Stimulated activated naive B cell treated with anti-CD40 and anti-IgM and Interleukin-4, amounts not matched to agents 10 μg/mL and 1 μg/mL and 100 μg/mL, for 72 hours (primary cell): ENCODE measurements at places on chromosomes 6 and 20.

GRCh38 chr6:169163411-169163901 is 90.2 kb downstream of the THBS2 start:
- DNase-seq, result no peak

DNA sequence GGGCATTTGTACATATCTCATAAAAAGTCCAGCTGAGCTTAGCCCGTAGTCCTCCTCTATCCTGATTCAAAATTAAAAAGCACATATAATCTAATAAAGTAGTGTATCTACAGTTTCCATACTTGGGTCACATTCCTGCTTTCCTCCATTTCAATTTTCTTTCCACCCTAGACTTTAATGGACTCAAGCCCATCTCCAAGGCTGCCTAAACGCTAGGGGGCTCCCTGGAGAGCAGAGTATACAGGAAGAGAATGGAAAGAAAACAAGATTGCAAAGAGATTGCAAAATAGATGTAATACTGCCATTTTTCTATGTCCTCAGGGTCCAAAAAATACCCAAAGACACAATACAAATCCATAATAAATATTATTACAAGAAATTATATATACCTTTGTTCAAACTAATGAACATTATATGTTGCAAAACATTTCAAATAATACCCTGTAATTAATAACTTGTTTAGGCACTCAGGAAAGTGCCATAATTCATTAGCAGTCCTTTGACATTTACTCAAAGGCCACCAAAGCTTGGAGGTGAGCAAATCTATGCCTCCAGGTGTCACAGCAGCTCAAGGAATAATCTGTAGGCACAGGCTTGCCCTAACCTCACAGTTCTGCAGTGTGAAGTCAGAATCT is 2.4 kb upstream of the MCM3 start:
- no peak for DNase-seq

GRCh38 chr20:1062334-1063010 is 55.9 kb upstream of the PSMF1 start:
- no peak for DNase-seq

DNA sequence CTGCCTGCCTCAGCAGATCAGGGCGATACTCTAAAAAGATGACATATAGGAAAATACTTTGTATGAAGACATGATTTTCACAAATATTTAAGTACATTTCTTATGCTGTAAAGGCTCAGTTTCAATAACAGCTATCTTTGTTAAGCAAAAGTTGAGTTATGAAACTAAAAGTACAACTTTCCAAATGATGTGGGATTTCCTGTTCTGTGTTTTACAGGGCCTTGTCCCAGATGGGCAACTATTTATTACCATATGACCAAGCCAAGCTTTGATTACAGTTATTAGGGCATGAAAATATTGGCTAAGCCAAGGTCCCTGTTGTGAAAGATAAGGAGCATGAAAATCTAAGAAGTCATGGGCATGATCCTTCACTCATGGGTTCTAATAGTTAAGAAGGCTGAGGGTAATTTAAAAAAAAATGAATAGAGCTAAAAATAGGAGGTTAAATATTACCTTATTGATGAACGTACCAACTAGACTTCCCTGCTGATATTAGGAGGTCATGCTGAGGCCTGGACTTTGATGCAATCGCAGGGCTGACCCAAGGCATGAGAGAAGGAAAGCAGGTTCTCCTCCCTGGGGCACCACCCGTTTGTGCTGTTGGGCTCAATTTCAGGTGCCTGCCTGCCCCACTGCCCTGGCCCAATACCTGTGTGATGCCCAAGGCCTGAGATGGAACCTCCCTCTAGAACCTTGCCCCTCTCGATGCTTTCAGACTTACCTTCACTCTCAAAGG is 294.4 kb upstream of the PRDM1 start:
- no peak for DNase-seq

GRCh38 chr6:83371423-83371822 is 59.4 kb downstream of the ME1 start:
- DNase-seq, result no peak

GRCh38 chr20:4607287-4607713 is 114.4 kb upstream of the PRND start:
- peak; percentile 48 for DNase-seq

GRCh38 chr6:18545726-18546125 is 158.6 kb downstream of the RNF144B start:
- DNase-seq, result no peak

GRCh38 chr6:166318227-166318626 is 10.0 kb upstream of the PRR18 start:
- DNase-seq, result no peak

DNA sequence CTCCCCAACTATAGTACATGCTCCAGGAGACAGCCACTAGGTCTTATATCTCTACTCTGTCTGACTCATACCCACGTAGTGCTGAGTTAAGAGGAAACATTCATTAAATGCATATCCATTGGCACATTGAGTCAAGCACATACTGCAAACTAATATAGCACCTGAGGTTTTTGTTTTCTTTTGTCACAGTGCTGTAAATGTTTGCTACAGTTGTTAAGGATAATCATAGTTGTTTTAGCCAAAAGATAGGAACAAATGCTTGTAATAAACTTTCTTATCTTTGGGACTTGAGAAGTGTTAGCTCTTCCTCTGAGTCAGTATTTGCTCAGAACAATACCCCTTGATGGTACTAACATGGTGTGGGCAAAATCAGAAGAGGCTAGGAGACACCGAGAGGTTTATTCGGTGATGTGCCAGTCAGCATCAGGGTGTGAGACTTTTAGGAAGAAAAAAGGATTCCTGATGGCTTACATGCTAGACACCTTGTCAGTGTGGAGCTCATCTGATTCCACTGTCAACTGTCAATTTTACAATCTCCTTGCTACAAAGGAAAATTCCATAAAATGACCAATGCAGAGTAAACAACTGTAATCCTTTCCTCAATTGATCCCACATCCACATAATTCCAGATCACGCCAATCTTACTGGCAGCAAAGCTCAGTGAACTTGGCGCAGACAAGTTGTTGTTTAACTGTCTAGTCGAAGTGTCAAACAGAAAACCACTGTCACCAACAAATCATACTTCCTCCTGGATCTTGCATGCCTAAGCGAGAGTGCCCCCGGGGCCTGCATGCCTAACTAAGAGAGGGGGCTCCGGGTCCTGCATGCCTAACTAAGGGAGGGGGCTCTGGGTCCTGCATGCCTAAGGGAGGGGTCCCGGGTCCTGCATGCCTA is 36.1 kb downstream of the ELOVL2 start:
- DNase-seq, result no peak

DNA sequence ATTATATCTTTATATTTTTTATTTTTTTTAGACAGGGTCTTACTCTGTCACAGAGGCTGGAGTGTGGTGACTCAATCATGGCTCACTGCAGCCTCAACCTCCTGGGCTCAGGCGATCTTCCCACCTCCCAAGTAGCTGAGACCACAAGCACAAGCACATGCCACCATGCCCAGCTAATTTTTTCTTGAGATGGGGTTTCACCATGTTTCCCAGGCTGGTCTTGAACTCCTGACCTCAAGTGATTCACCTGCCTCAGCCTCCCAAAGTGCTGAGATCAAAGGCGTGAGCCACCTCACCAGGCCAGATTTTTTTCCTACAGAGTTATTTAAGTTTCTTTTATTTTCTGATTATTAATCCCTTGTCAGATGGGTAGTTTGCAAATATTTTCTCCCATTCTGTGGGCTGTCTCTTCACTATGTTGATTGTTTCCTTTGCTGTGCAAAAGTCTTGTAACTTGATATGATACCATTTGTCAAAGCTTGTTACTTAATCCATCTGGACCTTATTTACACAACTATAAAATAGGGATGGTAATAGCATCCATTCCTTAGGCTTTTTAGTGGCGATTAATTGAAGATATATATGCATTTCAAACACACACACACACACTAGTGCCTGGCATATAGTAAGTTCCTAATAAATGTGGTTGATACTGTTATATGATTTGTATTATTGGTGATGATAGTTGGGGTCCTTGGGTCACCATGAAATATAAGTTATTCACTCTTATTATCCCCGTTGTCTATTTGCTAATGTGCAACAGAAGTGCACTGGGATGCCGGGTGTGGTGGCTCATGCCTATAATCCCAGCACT is 187.1 kb downstream of the BCAS1 start:
- DNase-seq, result no peak

GRCh38 chr6:157203312-157203744 is 120.0 kb downstream of the TMEM242 start:
- DNase-seq, result no peak

- no peak for DNase-seq
These were observed 99.5 kb upstream of the ZFP64 start for GRCh38 chr20:52291109-52291508.
